Activated CD4-positive, alpha-beta T cell treated with anti-CD3 and anti-CD28 coated beads, Interleukin-2, amount 10 ng/mL, durations not matched to agents 24 days and 14 days (primary cell): ENCODE measurements at places on chromosomes 3 and 15. TPM values are rescaled to one million over a fixed set of nuclear protein-coding genes. Genes with fewer than 3 reads are reported as not detected.

DNA sequence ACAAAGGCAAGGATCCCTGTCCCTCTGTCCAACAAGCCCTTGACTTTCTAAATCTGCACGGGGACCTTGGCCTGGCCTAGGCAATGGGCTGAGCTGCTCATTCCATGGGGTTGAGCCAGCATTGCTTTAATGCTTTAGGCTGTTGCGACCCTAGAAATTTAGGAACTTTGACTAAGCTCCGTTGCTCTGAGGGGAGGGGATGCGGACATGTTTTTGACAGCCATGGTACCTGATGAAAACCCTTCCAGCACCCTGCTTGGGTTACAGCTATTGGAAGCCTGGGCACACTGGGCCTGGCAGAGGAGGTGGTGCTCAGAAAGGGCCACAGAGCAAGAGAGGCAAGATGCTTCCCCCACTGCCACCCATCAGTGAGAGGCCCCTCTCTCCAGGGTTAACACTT, 37.1 kb downstream of the SYNM start:
- no peak for DNase-seq

DNA sequence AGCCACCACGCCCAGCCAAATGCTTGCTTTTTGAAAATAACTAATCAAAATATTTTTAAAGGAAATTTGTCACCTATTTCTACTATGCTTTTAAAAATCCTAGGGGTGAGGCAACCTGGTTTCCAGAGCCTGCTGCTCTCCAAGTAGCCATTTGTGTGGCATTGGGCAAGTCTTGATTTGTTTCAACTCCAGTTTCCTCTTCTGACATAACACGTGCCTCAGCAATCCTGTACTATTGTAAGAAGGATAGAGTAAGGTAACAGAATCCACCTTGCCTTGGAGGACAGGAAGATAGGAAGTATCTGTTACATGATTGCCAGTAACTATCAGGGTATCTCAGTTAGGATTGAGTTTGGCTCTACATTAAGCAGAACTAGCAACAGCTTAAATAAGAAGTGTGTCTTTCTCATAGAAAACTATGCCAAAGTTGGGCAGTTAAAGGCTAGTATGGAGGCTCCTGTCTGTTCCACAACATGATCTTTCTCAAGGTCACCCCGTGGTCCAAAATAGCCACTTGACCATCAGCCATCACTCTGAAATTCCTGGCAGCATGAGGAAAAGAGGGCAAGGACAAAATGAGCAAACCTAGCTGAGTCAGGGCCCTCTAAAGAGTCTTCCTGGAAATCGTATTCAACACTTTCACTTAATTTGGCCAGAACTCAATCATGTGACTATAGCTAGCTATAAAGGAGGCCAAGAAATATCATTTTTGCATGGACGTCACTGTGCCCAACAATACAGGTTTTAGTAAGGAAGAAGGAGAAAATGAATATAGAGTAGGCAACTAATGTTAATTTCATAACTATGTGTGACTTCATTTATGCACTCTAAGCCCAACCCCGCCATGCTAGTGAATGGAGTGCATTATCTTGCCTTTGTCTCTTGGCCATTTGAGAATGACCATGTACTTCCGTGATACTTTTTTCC, 66.1 kb downstream of the HMG20A start:
- DNase-seq = no peak

- peak; percentile 83 for DNase-seq
Observed at GRCh38 chr15:73273181-73274002, 95.4 kb downstream of the HCN4 start.

DNA sequence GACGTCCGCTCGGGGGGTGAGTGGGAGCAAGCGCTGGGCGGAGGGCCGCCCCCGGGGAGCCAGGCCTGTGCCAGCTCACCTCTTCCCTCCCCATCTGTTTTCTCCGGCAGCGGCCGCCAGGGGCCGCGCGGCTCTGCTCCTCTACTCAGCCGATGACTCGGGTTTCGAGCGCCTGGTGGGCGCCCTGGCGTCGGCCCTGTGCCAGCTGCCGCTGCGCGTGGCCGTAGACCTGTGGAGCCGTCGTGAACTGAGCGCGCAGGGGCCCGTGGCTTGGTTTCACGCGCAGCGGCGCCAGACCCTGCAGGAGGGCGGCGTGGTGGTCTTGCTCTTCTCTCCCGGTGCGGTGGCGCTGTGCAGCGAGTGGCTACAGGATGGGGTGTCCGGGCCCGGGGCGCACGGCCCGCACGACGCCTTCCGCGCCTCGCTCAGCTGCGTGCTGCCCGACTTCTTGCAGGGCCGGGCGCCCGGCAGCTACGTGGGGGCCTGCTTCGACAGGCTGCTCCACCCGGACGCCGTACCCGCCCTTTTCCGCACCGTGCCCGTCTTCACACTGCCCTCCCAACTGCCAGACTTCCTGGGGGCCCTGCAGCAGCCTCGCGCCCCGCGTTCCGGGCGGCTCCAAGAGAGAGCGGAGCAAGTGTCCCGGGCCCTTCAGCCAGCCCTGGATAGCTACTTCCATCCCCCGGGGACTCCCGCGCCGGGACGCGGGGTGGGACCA, 632 bp upstream of the CRELD1 start:
- DNase-seq = peak; percentile 94

- DNase-seq = no peak
Observed at GRCh38 chr3:48445277-48445882, 1.2 kb upstream of the ATRIP start.

DNA sequence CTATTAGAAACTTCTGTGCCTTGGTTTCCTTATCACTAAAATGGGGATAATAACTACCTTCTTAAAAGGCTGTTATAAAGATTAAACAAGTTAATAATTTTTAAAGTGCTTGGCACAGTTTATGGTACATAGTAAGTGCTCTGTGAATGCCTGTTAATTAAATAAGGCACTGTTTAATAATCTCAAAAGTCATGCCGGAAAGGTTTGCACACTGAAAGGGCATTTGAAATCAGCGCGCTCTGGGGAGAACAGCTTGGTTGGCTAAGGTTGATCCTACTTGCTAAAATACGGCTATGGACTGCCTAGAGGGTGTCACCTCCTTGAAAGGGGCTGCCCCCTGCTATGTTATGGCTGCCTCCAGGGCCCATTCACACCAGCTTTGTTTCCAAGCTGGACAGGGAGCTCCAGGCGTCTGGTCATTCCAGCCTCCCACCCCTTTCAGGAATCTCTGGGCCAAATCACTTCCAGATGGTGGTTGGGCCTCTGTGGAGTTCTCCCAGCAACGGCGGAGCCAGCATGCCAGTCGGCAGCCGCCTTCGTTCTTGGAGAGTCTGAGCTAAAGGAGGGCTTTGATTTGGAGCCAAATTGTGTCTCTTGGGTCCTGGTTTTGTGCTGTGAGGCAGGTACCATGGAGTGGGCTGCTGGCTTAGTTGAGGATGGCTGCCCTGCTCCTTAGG, 5.9 kb downstream of the FLNB start:
- no peak for DNase-seq

Gene FXR1
- 149 and 161 TPM in 2 replicates for total RNA-seq

Gene SCAANT1
- not detected in 2 replicates for total RNA-seq

GRCh38 chr3:124333931-124334640, 342.2 kb upstream of the ROPN1 start:
- no peak for DNase-seq

DNA sequence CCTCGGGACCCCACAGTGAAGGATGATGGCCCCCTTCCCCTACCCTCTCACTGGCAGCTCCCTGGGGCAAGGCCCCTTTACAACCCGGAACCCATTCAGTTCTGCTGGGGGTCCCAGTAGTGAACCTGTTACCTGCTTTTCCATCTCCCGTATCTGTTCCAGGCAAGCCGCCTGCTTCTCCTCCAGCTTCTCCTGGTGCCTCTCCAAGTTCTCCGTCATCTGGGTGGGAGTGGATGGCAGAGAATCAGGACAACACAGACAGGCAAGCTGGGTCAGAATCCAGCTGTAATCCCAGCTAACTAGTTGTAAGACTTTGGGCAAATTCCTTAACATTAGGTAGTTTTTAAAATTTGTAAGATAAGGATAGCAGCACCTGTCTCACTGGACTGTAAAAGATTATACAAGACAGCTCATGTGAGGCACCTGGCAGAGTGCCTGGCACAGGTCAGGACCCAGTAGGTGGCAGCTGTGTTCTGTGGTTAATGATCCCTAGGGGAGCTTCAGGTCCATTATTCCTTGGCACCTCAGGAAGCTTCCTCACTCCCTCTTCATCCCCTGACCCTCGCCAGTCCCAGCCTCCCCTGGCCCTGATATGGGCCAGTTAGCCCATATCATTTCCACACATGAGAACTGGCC, 6.4 kb upstream of the ANKRD63 start:
- DNase-seq = no peak

GRCh38 chr3:135632556-135633065, 332.9 kb upstream of the PPP2R3A start:
- peak; percentile 33 for DNase-seq

GRCh38 chr3:60217156-60217911, 1033.9 kb downstream of the FHIT start:
- DNase-seq = no peak

GRCh38 chr15:72058585-72058984, 59.4 kb downstream of the MYO9A start:
- DNase-seq = no peak

- DNase-seq = no peak
Observed at GRCh38 chr3:61269435-61269834, 18.2 kb upstream of the FHIT start.

GRCh38 chr3:107142171-107142570, 235.1 kb upstream of the CCDC54 start:
- DNase-seq = no peak

Gene MORC1
- total RNA-seq = not detected in 2 replicates
